ENCODE measurements at places on chromosomes 11 and 22.

DNA sequence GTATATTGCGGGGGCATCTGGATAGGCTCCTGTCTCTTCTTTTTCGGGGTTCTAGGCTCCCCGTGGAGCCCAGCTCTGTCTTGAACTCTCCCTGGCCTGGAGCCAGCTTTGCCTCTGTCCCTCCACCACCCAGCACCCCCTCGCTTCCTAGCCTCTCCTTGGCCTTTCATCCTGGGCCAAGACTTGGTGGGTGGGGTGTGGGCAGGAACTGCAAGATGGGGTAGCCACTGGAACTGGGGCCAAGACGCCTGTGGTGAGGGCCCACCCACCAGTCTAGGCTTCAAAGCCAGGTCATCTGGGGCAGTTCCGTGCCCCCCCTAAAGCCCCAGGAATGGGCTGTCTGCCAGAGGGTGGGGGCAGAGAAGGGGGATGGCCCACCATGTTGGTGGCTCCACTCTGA is 1.7 kb upstream of the CRYBB1 start:
- DNase-seq = no peak

DNA sequence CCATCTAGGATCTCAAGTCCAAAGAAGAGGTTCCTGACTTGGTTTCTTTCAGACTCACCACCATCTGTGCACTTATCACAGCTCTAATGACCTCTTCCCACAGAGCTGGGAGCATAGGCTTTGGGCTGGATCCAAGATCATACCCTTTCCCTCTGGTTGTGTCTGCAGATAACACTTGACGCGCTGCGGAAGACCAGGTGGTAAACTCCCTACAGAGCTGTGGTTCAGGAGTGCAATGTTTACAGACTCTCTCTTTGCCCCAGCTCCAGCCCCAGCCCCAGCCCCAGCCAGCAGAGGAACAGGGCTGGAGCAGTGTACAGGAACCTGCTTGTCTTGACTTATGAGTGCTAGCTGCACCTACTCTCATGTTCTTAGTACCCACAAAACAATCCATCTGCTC is 274.4 kb upstream of the SYN3 start:
- DNase-seq = no peak

DNA sequence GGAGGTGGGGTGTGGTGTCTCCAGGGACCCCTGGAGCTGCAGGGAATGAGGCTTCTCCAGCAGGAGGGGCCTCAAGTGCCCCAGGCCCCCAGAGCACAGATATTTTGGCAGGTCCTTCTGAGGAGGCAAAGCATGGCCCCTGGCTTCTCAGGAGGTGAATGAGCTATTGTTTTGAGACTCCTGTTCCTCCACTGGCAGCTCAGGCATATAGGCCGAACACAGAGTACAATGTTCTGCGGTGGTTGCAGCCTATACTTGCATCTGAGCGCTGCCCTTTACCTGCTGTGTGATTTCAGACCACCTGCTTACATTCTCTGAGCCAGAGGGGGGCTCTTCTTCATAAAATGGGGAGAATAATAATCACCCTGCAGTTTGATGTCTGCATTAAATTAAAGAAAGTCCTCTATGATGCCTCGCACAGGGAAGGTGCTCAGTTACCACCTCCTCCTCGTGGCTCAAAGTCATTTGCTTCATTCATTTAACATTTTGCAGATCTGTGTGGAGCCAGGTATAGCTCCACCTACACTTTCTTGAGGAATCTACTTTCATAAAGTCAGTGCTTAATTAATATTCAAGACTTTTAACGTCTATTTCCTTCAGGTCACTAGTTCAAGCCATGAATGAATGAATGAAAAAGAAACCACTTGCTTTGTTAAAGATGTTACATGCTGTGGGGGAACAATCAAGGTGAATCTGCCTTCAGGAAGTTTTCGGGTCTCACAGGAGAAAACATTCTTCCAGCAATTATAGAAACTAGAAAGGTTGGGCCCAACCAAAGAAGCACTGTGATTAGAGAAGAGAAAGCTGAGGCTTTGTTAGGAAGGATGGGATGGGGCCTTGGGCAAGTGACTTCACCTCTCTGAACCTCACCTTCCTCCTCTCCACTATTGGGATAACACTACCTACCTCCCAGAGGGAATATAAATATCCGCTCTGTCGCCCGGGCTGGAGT is 68.4 kb downstream of the ADAMTS15 start:
- no peak for DNase-seq

- DNase-seq = no peak
Observed at GRCh38 chr11:123174196-123175183, 20.6 kb downstream of the CLMP start.

DNA sequence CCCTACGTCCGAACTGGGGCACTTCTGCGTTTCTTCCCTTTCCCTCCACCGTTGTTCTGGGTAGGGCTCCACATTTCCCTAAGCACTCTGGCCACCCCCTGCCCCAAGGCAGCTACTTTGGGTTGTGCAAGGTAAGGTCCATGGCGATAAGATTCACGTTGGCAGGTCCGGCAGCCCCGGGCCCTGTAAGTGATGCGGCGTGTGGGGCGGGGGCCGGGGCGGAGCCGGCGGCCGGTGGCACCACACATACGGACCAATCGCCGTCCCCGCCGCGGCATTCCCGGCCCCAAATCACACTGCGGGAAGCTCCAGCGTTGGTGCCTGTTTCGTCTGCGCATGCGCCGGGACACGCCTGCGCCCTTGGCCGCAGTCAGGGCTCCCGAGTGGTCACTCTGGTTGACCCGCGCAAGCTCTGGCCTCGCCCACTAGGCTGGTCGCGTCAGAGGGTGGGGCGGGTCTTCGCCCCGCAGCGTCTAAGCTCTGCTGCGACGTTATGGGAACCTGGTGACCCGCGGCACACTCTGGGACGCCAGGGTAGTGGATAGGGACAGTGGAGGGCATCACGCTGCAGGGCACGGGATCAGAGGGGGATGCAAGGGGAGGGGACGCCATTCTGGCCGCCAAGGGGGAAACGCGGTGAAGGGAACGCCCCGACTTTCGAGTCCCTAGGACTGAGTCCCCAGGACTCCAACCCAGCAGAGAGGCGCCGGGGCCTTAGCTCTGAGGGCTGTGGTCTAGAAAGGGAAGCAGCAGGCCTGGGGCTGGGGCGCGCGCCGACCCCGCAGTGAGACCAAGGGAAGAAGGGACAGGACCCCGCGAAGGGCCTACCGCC is 1.6 kb downstream of the FADS1 start:
- peak; percentile 64 for DNase-seq

GRCh38 chr11:75635066-75635862 is 33.6 kb downstream of the MAP6 start:
- no peak for DNase-seq

DNA sequence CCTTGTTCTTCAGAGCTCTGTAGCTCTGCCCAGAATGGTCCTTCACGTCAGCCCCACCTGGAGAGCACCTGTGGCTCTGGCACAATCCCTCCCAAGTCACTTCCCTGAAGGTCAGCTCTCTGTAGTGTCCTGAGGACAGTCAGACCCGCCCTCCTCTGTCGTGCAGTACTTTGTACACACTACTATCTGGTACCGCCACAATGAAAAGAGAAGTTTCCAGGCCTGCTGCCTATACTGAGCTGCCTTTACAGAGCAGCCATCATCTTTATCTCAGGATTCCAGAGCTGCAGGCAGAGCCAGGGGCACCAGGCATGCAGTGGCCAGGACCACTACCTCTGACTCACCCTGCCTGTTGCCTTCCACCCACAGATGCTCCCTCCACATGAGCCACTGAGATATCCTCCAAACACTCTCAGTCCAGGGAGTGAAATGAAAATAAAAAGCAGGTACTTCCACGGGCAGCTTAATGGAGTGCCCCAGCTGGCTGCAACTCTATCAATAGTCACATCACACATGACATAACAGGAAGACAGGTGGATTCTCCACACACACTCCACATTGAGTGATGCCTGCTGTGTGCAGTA is 7.3 kb downstream of the PACSIN2 start:
- DNase-seq = no peak

GRCh38 chr11:33984682-33985389 is 66.7 kb upstream of the CAPRIN1 start:
- DNase-seq = no peak

GRCh38 chr11:128450882-128451651 is 136.3 kb downstream of the ETS1 start:
- DNase-seq = no peak

DNA sequence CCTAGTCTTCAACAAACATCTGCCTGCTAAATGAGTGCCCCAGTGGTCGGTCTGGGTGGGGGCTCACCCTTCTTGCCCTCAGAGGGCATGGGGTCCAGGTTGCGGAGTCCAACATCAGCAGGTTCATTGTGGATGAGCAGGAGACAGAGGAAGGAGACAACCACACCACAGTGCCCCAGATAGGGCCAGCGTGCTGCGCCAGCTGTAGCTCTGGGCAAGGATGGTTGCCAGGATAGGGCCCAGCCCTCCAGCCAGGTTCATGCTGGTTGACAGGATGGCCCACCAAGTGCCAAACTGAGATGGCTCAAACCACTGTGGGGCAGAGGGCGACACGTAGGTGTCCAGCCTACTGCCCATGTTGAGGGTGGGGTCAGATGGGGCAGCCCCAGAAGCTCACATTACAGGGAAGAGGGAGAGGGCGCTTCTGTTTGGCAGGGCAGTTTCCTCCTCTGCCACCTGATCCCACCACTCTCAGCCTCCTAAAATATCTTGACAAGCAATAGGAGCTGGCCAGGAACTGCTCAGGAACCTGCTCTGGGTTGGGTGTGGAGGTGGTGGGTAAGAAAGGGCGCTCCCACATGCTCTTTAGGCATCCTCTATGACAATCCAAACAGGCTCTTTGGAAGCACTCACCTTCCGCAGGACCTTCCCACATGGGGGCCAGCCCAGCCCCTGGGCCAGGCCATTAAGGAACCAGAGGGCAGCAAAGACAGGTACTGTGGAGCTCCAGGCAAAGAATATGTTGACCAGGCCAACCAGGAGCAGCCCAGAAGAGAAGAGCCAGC is 2.9 kb downstream of the SLC37A4 start:
- no peak for DNase-seq

DNA sequence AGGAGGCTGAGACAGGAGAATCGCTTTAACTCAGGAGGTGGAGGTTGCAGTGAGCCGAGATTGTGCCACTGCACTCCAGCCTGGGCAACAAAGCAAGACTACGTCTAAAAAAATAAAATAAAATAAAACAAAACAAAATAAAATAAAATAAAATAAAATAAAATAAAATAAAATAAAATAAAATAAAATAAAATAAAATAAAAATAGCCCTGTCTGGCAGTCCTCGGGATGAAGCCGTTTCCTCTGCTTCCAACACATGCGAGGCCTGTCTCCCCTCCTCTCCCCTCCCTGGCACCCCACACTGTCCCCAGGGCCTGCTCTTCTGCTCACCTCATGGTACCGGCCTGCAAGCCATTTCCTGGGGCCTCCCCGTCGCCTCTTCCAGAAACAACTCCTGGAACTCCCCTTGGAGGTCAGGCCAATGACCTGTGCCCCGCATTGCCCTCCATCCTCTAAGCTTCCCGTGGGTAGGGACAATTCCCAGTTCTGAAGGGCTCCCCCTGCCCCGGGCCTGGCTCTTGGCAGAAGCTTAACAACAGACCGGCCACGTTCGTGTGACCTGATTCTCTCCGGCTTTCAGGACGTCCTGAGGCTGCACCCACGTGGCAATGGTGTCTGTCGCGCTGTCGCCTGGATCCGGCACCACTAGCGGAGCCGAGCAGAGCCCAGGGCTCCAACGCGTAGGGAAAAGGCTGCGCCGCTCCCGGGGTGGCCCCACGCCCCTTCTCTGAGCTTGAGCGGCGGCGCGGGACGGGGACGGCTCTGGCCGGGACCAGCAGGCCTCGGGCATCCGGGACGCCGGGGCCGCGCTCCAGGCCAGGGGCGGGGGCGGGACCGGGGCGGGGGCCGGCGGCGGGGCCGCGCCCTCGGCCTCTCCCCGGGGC is 456 bp upstream of the PARVB start:
- DNase-seq = no peak

DNA sequence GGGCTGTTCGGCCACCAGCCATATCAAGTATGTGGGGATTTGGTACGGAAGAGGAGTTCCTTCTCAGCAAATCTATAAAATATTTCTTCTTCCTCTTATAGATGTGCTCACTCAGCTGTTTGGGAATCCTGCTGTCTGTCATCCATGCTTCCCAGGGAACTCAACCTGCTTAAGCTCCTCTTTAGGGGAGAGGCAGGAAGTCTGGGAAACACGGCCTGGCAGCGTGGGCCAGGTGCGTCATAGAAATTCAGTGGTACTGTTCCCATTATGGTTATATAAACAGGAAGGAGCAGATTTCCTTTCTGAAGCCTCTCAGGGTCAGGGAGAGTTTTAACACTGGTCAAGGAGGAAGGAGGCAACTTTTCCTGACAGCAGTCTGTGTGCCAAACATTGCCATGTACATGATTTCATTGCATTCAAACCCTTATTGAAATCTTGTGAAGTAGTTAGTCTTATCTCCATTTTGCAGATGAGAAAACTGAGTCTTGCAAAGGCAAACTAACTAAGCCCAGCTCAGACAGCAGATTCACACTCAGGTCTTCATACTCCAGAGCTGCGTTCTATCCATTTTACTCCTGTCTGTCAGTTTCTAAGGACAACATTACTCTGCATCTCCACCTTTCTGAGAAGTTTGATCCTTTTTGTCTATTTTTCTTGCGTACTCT is 35.4 kb upstream of the AMOTL1 start:
- no peak for DNase-seq

DNA sequence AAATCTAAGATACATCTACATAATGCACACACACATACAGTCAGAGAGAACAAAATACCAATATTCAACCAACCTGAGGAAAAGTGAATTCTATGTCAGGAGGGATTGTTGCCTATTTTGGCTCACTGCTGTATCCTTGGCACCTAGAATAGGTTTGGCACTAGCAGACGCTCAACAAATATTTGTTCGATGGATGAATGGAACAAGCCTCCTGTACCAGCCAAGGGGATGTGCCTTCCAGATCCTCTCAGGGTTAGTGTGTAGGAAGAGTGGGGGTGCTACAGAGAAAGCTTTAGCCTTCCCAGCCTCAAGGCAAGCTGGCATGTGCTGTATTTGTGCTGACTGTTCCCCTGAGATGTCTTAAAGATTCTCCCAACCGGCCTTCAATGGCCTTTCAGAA is 23.3 kb upstream of the POU2AF1 start:
- peak; percentile 92 for DNase-seq

DNA sequence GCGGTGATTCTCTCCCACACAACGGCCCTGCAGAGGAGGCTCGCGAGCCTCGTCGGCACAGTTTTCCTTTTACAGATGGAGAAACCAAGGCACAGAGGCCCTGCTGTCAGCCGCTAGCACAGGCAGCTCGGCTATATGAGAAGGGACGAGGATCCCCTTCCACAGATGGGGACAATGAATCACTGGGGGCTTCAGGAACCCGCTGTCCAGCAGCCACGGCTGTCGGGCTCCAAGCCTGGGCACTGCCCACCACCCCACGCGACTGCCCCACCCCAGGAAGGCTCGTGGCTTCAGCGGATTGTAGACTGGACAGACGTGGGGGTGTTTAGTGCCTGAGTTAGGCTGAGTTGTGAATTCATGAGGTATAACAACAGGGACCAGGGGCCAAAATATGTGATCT is 17.2 kb upstream of the FGF3 start:
- no peak for DNase-seq

GRCh38 chr22:25702040-25702439 is 39.9 kb upstream of the MYO18B start:
- DNase-seq = no peak

DNA sequence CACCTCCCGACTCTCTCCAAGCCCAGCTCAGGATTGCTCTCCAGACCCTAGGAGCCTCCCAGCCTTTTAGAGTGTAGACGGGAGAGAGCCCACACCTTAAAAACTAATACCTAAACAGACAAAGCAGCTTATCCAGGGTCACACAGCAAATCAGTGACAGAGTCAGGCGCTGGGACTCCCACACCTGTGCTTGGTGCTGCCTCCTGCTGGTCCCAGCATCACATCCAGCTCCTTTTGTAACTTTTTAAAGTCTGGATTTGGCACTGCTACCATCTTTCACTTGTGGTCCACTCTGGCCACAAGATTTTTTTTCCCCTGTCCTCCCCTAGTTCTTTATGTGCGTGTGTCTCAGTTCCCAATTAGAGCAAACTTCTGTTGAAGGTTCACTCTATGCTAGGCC is 4.7 kb downstream of the ANO1 start:
- DNase-seq = no peak

Data from NCI-H2081 treated with DMSO at 0.1 percent for 48 hours (cell line).